ENCODE measurements at places on chromosomes 4 and X.

DNA sequence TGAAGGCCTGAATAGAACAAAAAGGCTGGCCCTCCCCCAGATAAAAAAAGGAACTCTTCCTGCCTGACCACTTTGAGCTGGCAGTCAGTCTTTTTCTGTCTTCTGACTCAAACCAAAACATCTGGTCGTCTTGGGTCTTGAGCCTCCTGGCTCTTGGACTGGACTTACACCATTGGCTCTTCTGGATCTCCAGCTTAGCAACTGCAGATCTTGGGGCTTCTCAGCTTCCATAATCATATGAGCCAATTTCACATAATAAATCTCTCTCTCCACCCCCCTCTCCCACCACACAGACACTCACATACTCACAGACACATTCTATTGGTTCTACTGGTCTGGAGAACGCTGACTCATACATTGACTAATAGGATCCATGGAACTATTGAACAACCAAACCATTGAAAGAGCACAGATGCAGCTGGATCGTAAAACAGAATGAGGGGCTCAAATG, 15.6 kb upstream of the CWH43 start:
- DNase-seq, result peak; percentile 73

DNA sequence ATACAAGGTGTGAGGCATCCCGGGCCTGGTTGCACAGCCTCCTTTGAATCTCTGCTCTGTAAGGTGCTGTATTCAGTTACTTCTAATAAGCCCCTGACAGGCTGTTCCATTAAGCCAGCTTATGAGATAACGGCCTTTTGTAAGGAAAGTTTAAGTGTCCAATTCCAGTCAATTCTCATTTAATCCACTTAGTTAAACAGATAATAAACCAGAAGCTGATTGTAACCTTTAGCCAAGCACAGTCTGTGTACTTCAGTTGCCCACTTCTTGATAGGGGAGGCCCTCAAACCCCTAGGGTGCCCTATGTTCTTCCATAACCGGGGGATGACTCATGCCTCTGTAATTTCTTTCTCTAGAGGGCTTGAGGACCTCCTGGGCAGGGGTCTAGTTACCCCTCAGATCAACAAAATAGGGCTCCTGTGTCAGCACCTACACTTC, 63.4 kb downstream of the RASL11B start:
- no peak for DNase-seq

- no peak for DNase-seq
These were observed 340 bp downstream of the HNRNPD start for GRCh38 chr4:82373486-82373815.

DNA sequence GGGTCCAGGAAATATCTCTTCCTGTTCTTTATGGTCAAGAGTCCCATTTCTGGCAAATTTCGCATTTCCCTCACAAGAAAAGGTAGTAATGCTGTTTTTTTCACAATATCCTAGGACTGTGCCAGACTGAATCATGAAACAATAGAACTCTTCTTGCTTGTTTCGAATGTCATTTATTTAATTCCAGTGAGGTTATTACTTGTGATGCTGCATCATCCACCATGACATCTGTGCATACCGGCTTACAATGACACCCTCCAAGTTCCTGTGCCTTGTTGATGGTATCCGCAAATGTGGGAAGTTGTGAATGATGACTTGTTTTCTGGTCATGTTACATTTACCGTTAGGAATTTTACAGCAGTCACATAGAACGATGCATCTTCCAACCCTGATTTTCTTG, 42.9 kb upstream of the SPRY1 start:
- DNase-seq, result no peak

- no peak for DNase-seq
These were observed 15.6 kb downstream of the CHRNA9 start for GRCh38 chr4:40350627-40351227.

GRCh38 chrX:129760155-129760554, 19.6 kb upstream of the SASH3 start:
- DNase-seq, result no peak

DNA sequence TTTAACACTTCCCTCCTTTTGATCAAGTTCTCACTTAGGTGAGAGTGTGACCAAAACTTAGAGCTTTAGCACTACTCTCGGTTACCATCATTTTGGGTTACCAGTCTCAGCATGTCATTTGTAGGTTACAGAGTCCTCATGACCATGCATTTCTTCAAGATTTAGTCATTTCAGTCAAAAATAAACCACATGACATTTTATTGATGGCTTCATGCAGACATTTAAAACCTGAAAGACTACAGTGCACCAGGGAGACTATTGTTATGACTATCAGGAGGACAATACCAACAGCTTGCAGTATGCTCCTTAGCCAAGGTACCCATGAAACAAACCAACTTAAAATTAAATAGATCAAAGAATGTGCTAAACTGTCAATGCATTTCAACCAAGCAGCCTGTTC, 498.1 kb upstream of the FSTL5 start:
- DNase-seq, result no peak

DNA sequence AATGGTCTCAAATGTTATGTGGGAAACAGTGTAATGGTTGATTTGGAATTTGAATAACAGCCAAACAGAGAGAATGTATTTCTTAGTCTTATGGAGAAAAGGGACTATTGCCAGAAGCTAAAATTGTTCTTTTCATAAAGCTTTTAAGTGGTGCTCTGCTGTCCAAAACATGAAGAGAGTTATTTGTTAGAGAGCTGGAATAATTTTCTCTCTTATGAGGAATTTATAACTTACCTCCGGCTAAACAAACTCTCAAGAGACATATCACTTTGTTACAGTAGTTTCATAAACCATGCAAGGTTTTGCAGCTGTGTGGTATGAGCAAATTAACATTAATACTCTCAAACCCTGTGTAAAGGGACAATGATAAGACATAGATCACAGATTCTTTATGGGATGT, 28.6 kb downstream of the SULT1B1 start:
- DNase-seq, result no peak

- DNase-seq, result no peak
These were observed 30.1 kb downstream of the GABRB1 start for GRCh38 chr4:47061435-47061834.

- no peak for DNase-seq
These were observed 90.4 kb upstream of the RASGEF1B start for GRCh38 chr4:81562093-81562492.

DNA sequence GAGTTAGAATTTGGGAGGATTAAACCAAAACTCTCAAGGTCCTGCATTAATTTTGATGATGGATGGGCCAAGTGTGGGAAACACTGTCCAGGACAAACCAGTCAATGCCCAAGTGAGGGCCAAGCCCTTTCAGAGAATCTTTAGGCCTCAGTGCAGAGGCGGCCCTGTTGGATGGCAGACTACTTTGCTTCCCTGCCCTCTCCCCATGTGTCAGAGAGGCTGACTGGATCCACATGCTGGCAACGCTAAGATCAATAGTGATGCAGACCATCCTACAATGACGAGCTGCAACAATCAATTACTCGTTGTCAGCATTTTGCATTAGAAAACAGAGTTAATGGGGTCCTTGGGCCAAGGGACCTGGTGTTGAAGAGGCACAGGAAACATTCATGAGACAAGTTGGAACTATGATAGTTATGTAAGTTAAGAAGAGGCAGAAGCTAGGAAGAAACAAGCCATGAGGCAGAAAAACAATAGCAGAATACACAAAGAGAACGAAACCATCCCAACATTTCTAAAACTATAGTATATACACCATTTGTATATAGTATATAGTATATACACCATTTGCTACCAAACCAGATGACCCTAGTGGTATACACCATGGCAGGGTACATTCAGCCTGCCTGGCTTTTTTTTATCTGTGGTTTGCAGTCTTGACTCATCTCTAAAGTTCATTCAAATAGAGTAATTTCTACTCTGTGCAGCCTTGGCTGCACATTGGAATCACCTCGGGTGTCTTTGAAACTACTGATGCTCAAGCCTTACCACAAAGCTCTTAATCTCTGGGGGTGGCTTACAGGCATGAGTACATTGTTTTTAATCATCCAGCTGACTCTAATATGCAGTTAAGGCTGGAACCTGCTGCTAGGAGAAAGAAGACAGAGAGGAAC, 147.7 kb upstream of the GYPA start:
- no peak for DNase-seq

DNA sequence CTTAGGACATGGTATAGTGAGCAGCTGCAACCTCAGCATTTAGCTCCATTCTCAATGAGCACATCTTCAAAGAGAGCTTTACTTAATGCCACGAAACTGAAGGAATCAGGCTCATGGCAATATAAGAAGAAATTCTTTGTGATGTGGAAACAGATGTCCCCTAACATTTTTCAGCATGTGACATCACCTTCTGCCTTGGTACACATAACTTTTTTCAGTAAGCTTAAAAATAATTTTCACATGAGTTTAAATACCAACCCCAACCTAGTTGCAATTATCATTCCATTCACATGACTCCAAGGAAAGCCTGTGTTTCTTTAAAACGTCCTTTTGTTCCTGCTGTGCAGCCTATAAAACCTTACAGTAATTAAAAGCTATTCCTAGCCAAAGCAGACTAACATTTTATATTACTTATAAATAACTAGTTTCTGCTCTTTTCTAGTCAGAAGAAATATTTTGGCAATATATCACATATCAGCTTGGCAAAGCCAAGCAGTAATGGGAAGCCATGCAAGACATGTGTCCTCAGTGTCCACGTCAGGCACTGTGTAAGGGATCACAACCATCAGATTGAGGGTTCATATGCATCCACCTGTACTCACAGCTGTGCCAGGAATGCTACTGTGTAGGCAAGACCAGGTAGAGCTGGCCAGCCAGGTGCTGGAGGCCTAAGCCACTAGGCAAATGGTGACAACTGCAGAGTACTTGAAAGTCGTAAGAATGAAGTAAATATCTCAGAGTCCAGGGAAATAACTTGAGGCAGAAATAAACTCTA, 466.6 kb downstream of the INPP4B start:
- peak; percentile 88 for DNase-seq

GRCh38 chr4:168803732-168804131, 206.3 kb downstream of the CBR4 start:
- DNase-seq, result no peak

GRCh38 chr4:76708971-76709771, 188.8 kb downstream of the SOWAHB start:
- DNase-seq, result no peak

GRCh38 chrX:41085512-41085877, 250 bp downstream of the USP9X start:
- DNase-seq, result no peak

GRCh38 chrX:153406011-153406410, 4.9 kb upstream of the PNMA6E start:
- DNase-seq, result no peak

DNA sequence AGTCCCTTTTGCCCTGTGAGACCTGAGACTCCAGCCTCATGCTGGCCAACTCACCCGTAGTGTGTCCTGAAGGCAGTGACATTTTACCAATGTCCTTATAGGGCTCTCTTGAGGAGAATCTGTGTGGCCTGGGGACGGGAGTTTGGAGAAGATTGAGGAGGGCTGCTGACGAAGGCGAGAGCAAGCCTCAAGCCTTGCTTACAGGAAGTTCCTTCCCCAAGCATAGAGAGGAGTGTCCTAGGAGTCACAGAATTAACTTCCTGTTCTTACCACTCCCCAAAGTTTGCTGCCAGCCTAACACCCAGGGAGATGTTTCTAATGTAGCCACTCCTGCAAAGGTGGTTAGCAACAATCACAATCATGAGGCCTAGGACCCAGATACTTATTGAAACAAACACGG, at the start of gene NXF3:
NXF3 (minus strand) TSS at position 202 of the 400 bp plus-strand sequence; CDS start at position 82, 120 bp downstream.
- DNase-seq, result no peak

- DNase-seq, result no peak
These were observed 239.7 kb upstream of the AGA start for GRCh38 chr4:177681902-177682301.
